ENCODE measurements at places on chromosomes 2 and 18.

DNA sequence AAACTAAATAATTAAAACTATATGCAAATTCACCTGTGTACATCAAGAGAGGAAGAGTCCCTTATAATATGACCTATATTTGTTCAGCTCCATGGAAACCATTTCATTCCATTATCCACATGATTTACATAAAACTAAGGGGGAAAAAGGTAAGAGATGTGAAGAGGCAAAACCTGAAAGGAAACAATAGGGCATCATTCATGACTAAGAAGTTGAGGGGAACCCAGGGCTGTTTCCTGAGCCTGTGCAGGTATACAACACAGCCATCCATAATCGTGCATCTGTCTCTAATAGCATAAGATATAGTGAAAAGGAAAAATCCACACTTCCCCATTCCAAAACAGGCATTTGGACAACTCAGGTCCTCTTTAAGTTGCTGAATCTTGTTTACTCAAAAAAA is 151.3 kb downstream of the NR4A2 start:
- DNase-seq: no peak

DNA sequence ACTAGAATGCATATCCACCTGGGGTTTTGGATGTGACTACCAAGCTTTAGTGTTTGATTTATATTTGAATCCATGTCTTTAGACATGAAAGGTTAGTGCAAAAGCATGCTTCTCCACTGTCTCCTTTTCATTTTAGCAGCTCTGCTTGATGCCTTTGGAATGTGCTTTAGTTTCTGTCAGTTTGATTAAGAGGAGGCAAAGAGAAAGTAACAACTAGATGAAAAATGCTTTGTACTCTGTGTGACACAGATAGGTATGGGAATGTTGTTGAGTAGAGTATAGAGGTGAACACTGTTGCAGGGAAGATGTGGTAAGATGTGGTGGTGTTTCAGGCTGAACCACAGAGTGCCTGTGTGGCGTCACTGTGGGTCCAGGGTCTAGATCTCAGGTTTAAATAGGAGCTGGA is 19.8 kb downstream of the PIK3C3 start:
- no peak for DNase-seq

- no peak for DNase-seq
Observed at GRCh38 chr2:169358016-169358415, 4.3 kb downstream of the LRP2 start.

DNA sequence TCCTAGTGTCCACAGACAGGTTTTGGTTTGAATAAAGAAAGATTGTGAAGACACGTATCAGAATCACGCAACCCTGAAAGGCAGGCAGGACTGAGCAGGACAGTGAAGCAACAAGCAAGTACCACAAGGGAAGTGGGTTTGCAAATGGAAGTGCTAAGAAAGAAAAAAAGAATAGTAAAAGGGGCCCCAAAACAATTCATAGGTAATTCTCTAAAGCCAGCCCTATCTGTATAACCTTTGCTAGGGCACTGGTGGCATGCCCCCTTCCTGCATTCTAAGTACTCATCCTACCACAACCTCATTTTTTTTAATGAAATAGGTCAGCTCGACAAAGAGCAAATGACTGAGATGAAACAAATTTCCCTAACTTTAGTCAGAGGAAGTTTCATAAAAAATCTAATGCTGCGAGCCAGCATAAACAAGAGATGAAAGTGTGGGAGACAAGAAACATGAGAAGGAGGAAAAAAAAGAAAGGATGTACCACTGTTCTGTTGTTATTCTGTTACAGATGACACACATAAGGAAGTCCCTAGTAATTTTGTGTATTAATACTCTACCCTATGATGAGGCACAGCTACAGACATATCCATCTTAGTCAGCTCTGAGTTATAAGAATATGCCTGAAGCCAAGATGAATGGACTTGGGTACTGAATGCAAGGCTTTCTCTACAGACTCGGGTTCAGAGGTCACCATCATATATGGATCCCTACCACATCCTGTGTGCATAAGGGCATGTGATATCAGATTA is 32.2 kb downstream of the IKZF2 start:
- peak; percentile 39 for DNase-seq

GRCh38 chr18:9177031-9177430 is 40.5 kb downstream of the ANKRD12 start:
- no peak for DNase-seq

DNA sequence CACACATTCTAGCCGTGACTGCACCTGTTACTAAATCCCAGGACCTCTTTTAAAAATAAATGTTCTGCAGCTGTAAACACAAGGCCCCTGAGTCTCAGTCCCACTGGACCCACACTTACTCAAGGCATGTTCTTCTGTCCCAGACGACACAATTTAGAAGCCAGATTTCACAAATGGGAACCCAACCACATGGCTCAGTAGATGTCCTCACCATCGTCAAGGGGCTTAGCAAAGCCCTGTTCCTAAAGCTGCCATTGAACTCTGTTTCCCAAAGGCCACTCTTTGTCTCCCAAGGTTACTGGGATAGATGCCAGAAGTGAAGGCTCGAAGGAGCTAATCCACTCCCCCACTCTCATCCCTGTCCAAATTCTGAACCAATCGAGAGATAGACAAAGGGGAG is 301.0 kb downstream of the GALR1 start:
- DNase-seq: no peak

- no peak for DNase-seq
Observed at GRCh38 chr2:133475610-133476009, 92.7 kb downstream of the NCKAP5 start.

GRCh38 chr2:236676136-236676873 is 106.7 kb downstream of the ACKR3 start:
- no peak for DNase-seq

DNA sequence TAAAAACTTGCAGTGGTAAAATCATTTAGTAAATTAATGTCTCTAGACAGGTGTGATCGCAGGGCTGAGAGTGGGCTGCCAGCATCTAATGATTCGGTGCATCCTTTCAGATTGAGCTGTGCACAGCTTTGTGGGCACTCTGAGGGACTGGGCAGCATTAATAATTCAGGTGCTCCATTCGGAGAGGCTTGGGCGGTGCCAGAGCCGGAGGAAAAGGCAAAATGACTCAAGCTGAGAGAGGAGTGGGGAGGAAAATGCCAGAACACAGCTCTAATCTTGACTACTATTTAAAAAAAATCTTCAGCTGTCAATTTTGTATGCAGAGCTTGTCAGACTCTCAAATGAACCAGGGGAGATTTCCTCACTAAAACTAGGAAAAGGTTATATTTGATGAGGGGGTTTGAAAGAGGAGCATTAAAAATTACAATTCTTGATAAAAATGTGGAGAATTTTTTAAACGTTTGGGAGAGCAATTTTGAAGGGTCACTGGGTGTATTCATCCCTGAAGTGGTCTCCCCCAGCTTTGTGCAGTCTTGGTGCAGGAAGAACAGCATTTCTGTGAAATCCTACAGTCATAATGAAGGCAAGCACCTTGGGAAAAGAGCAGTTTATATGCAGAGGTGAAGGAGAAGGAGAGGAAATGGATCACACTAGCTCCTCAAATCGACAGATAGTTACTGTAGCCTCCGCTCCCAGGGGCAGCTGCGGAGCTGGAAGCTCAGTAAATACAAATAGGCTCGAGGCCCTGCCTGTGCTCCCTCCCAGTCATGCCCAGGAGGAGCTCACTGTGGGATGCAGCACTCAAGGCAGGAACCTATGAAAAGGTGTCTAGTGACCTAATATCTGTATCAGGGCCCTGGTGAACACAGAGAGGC is 535.4 kb upstream of the RAB6C start:
- no peak for DNase-seq

- DNase-seq: no peak
Observed at GRCh38 chr2:219510512-219511135, 3.7 kb upstream of the ASIC4 start.

GRCh38 chr2:241619597-241620418 is 17.1 kb downstream of the THAP4 start:
- no peak for DNase-seq

DNA sequence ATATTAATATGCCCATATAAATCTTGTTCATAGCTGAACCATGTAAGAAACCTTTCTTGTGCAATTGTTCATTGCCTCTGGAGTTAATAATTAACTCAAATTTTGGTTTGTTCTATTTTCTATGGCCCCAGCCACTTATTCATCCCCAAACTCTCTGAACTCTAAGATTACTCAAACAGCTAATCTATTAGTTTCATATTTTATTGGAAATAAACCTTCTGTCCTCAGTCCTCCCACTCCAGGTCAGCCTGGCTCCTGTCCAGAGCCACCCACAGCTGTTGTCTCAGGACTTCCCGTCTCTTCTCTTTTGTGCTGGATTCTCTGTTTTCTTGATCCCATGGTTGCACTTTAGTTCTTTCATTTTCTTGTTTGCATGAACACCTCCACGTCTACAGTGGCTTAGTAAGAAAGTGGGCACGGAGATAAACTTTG is 4.4 kb upstream of the RNF103 start:
- no peak for DNase-seq

DNA sequence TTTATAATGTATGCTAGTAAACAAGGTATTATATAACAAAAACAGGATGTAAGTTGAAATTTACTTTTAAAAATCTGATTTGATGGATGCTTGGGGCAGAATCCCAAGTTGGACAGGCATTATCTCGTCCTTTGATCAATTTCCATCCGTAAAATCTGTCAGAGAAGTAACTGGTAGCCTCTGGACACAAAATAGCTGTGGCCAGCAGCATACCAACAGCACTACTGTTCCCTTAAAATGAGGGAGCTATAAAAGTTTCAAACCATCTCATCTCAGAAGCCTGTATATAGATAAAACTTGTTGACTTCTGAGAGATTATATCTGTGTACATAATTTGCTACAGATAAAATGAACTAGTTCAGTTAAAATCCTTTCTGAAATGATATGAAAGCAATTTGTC is 14.7 kb upstream of the METAP1D start:
- no peak for DNase-seq

DNA sequence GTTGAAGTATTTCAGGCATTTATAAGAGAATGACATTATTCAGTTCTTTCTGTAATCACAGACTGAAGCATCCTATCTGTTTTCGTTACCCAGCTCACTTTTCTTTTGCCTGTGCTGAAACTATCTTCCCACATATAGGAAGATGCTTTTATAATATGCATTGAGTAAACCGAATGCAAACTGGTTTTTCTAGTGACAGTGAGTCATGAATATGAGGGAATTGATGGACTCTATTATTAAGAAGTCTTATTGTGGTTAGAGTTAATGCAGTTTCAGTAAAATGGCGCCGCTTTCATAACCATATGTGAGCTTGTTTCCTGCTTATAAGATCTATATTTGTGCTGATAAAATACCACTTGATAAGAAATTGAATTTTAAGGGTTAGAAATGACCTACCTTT is 59.2 kb downstream of the ACVR2A start:
- DNase-seq: no peak

DNA sequence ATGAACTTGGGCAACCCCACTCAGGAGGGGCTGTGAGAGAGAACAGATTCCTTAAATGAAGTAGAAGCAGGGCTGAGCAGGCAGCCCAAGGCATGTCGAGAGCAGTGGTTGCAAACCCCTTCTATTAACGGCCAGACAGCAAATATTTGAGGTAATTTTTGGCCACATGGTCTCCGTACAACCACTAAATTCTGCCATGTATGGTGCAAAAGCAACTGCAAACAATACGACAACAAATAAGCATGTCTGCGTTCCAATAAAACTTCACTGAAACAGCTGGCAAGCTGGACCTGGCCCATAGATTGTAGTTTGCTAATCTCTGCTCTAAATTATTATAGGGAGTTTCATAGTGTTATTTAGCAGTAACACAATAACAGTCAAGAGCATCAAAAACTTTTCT is 217.0 kb upstream of the ZNF521 start:
- no peak for DNase-seq

GRCh38 chr2:158004126-158004764 is 97.4 kb upstream of the UPP2 start:
- DNase-seq: no peak

GRCh38 chr2:189024901-189025618 is 50.9 kb downstream of the COL3A1 start:
- DNase-seq: no peak

DNA sequence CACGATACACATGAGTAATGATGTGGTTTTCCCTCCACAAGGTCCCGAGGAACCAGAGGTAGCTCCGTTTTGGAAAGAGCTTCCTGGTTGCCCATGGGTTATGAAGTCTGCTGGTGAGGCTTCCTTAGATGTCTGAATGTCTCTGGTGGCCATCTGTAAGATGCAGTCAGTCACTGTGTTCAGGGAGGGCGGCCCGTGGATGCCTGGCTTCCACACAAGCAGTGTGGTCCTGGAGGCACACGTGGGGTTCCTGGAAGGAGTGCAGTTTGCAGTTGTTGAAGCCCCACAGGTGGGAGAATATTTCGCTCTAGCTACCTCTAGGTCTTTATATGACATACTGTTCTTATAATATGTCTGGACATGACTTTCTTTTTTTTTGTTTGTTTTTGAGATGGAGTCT is 209.0 kb downstream of the FAM210A start:
- no peak for DNase-seq

- DNase-seq: no peak
Observed at GRCh38 chr2:45987856-45988255, 309.4 kb upstream of the EPAS1 start.

DNA sequence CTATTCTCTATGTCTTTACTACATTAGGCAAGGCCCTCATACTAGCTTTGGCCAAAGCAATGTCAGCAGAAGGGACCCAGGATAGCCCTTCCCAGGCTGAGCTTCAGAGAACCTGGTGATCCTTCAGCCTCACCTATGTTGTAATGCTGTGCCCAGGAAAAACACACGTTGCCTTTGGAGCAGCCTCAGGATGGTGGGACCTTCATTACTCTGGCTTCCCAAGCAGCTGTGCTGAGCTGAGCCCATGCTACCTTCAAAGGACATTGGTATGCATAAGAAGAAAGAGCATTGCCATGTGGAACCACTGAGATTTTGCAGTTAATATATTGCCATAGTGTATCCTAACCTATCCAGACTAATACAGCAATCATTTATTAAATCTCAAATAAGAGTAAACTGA is 756.4 kb upstream of the ID2 start:
- no peak for DNase-seq

Measured in activated CD4-positive, CD25-positive, alpha-beta regulatory T cell treated with anti-CD3 and anti-CD28 coated beads, Interleukin-2, amount 50 U/mL, for 72 hours (primary cell).